ENCODE measurements at places on chromosomes 1 and 21.

- no peak for DNase-seq
Measured at GRCh38 chr1:218553197-218553596, 208.1 kb downstream of the TGFB2 start.

DNA sequence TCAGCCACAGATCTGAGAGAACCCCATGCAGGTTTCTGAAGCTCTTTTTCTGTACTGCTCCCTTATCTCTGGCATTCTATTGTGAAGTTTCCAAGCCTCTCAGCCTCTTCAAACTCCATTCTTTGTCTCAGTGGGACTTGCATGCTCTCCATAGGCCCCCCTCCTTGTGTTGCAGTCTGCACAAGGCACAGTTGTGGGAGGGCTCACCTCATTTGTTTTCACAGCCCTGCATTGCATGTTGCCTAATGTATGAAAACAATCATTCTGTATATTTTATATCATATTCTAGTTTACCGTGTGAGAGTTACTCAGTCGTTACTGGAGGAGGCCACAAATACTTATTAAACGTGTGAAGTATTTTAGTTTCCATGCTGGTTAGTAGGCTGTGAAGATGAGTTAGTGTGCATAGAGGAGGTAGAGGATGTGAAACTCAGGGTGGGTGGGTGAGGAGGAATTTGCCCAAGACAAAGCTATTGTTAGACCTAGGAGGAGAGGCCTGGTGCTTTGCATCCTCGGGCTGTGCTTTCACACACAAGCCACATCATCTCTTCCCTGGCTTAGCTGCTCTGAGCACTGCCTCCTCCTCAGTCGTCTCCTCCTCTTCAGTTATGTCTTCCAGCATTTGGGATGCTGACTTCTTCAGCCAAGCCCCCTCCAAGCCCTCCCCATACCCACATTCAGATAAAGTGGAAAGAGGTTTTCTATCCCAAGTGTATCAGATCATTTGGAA lies 7.8 kb upstream of the CHI3L2 start:
- no peak for DNase-seq

GRCh38 chr1:21238141-21238800 lies 52.0 kb downstream of the ECE1 start:
- DNase-seq = no peak

GRCh38 chr1:9075022-9075421 lies 5.6 kb upstream of the SLC2A5 start:
- peak; percentile 8 for DNase-seq

GRCh38 chr1:26790551-26790953 lies 2.8 kb downstream of the PIGV start:
- no peak for DNase-seq

DNA sequence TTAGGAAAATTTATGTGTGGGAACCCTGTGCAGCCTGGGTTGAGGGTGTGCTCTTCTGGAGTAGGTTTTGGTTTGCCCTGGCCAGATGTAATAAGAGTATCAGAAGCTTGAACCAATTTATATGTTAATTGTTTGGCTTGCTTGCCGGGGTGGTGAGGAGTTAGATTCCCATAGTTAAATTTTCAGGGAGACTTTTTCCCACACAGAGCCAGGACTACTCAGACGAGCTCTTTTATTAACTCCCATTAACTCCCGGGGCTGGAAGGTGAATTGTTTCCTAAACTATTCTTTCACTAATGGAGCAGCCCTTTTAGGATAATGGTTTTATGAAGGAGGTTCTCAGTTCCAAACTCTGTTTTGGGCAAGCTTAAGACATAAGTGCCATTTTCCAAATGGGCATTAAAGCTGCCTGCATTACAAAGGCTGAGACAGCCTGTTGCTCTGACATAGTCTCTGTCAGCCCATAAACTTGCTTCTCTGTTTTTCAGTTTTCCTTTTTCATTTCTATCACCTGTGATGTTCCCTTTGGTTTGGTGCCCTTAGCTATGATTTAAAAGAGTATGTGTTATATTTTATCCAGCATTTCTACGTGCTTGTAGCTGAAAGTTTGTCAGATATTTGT lies 18.0 kb upstream of the RAB3GAP2 start:
- DNase-seq = no peak

- DNase-seq = no peak
Measured at GRCh38 chr1:59295618-59296017, 1.3 kb upstream of the FGGY start.

DNA sequence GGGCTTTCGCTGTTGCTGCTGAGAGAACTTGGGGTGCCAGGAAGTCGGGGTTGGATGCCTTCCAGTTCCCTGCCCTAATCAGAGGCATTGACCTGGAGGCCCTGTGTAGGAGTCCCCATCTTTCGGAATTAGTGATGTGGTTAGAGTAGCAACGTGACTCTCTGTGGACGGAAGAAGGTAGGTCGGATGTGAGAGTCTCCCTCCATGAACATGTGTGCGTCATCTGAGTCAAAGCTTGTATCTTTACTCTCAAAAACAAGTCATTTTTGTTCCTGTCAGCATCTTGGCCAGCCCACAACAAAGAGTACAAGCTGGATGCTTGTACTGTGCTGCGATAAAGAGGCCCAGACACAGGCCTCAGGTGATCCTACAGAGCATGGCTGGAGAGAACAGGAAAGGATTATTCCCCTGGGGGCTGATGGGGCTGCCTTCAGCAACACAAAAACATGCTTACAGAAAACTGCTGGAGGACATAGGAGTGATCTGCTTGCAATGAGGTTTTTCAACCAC lies 31.0 kb upstream of the IL10 start:
- DNase-seq = no peak

- DNase-seq = no peak
Measured at GRCh38 chr1:204453141-204453772, 41.3 kb downstream of the PIK3C2B start.

- DNase-seq = no peak
Measured at GRCh38 chr1:54600947-54601721, 22.2 kb downstream of the FAM151A start.

DNA sequence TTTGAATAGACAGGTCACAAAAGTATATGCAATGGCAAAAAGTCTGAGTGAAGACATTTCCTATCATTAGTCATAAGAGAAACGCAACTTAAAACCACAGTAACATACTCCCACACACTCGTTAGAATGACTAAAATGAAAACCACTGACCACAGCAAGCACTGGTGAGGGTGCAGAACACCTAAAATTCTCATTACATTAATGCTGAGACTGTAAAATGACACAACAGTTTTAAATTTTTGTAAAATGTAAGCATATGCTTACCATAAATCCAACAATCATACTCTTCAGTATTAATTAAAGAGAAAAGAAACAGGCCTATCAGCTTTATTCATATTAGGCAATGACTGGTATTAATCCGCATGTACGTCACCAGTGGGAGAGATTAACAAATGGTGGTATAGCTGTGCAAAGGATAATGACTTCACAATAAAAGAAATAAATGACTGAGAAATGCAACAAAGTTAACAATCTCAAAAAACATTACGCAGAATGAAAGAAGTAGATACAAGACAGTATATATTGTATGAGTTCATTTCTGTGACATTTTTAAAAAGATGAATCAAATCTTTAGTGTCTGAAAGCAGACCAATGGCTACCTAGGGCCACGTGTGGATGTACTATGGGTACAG lies 253.5 kb downstream of the AKT3 start:
- DNase-seq = no peak

GRCh38 chr1:237737448-237737847 lies 153.3 kb downstream of the ZP4 start:
- DNase-seq = no peak

DNA sequence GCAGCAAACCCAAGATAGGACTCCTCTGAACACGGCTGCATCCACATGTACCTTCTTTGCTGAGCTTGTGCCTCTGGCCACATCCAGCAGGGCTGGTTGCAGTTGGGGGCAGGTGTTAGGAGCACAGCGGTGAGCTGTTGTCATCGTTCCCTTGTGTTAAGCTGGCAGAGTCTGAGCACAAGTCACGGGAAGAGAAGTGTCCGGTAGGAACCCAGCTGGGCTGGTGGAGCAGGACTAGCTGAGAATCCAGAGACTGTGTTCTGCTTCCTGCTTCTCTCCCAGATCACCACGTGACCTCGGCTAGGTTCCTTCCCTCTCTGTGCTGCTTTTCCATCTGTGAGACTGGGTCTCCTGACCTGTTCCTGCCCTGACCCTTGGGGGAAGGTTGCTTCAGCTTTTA lies 105.1 kb downstream of the PCBP3 start:
- no peak for DNase-seq

GRCh38 chr1:101101360-101101759 lies 75.8 kb upstream of the DPH5 start:
- DNase-seq = no peak

DNA sequence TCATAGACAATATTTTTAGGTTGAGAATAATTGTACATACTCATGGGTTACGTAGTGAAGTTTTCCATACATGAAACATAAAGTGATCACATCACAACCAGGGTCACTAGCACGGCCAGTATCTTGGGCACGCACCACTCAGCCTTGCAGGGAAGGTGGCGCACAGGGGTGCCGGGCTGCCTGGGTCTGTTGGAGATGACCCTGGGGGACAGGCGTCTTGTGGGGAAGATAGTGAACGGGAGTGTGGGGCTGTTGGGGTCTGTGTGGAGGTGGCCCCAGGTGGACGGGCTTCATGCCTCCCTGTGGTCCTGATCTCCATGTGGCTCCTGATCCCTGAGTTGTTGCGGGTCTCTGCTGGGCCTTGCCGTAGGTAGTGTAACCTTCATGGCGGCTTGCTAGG lies 38.3 kb upstream of the PRSS38 start:
- DNase-seq = no peak

Data from NCI-H2081 treated with DMSO at 0.1 percent for 48 hours (cell line).